ENCODE measurements at places on chromosomes 1 and 21. TPM values are rescaled to one million over a fixed set of nuclear protein-coding genes. Genes with fewer than 3 reads are reported as not detected.

DNA sequence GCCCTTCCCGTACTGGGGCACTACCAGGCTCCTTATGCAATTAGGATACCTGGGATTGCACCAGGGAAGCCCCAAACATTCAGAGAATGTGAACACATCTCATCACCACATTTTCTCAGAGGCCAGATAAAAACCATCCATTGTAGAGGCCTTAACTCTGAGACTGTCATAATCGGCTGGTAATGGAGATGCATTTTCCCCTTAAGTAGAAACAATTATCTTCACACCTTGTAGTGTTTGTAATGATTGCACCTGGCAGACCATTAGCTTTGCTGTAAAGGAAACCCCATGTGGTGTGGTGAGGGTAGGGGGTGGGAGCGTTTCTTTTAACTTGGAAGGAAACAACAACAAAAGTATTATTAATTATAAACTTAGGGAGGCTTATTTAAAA, 90.0 kb upstream of the TLR5 start:
- no peak overlapping the region for H3K4me3 ChIP-seq
- H3K27me3 ChIP-seq = no peaks in the 10 kb centered on the region
- no peaks in the 10 kb centered on the region for H3K4me1 ChIP-seq
- H3K27ac ChIP-seq = no peak overlapping the region

- no peak overlapping the region for H3K4me3 ChIP-seq
- no peak overlapping the region for H3K27ac ChIP-seq
- no peaks in the 10 kb centered on the region for H3K27me3 ChIP-seq
- no peak for DNase-seq
- H3K4me1 ChIP-seq = no peaks in the 10 kb centered on the region
Measured at GRCh38 chr1:61368366-61368765, 286.0 kb downstream of the NFIA start.

DNA sequence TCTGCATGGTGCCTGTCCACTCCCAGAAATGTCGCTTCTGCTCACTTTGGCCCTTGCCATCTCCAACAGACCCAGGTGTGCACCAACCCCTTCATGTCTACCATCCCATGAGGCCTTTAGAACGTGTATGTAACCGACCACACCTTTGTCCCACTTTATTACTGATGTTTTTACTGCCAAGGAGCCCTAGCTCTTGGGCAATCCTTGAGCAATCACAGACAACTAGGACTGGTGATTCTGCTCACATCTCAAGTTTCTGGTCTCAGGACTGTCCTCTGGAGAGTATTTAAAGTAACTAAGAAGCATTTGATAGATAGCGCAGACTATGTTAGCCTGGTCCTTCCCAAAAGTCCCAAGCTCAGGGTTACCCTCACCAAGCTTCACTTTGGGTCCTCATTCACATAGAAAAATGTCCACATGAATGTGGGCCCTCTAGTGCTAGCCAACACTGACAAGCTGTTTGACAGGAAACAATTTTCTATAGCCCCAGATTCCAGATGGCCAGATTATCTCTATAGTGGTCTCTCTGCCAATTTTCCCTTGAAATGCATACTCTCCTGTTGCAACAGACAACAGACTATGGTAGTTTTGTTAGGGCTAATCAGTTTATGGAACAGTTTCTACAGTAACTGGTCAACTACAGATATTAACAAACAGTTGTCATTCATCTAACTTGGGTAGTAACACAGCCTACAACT, 6.9 kb upstream of the TMEM81 start:
- no peak overlapping the region for H3K4me3 ChIP-seq
- DNase-seq = no peak
- H3K27me3 ChIP-seq = no peaks in the 10 kb centered on the region
- no peaks in the 10 kb centered on the region for H3K4me1 ChIP-seq
- peaks cover 10% of the 10 kb centered on the region for H3K36me3 ChIP-seq

GRCh38 chr1:115506924-115507589, 134.7 kb upstream of the VANGL1 start:
- H3K4me1 ChIP-seq = no peaks in the 10 kb centered on the region
- H3K4me3 ChIP-seq = no peak overlapping the region
- no peaks in the 10 kb centered on the region for H3K27me3 ChIP-seq

- no peak overlapping the region for H3K27ac ChIP-seq
- DNase-seq = no peak
- H3K36me3 ChIP-seq = no peaks in the 10 kb centered on the region
- H3K4me3 ChIP-seq = peak overlapping the region; percentile 46
- H3K4me1 ChIP-seq = no peaks in the 10 kb centered on the region
Measured at GRCh38 chr1:99849413-99849743, 783 bp upstream of the AGL start.

GRCh38 chr1:110064576-110065337, 5.7 kb downstream of the ALX3 start:
- H3K36me3 ChIP-seq = no peaks in the 10 kb centered on the region
- no peaks in the 10 kb centered on the region for H3K4me1 ChIP-seq
- no peak overlapping the region for H3K27ac ChIP-seq
- no peak for DNase-seq
- peaks cover 2% of the 10 kb centered on the region for H3K27me3 ChIP-seq
- no peak overlapping the region for H3K4me3 ChIP-seq

- H3K27ac ChIP-seq = no peak overlapping the region
- no peaks in the 10 kb centered on the region for H3K36me3 ChIP-seq
- H3K4me3 ChIP-seq = no peak overlapping the region
- H3K4me1 ChIP-seq = no peaks in the 10 kb centered on the region
Measured at GRCh38 chr1:2985067-2985561, 36.2 kb upstream of the ACTRT2 start.

DNA sequence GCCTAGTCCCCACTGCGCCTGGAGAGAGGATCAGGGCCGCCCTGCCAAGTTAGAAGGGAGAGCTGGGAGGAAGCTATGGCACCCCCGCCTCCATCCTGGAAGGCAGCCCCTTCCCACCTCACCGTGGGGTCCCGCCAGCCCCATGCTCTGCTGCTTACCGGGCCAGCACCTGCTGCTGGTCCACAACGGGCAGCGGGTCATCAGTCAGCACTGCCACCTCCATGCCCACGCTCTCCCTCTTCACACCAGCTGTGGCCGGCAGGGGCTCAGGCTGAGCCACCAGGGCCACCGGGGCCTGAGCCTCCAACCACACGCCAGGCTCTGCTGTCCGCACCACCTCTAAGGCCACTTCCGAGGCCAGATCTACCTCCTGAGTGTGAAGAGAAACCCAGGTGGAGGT, 23.5 kb upstream of the DDOST start:
- H3K27me3 ChIP-seq = no peaks in the 10 kb centered on the region
- DNase-seq = no peak
- no peak overlapping the region for H3K4me3 ChIP-seq

DNA sequence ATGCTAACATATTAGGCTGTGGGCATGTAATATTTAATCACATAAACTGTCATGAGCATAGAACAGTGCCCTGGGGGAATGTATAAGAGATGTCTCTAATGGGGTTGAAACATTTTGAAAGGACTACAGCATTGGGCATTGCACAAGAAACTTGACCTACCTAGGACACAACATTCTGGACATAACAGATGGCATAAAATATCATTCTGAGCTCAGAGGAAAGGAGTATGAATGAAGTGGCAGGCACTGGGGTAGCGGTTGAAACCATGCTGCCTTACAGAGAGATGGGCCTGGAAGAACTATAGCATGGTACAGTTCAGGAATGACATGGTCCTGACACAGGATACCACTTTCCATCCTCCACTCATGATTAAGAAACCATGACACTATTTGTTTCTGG, 69.0 kb downstream of the LPAR3 start:
- H3K27me3 ChIP-seq = no peaks in the 10 kb centered on the region
- H3K4me1 ChIP-seq = no peaks in the 10 kb centered on the region
- DNase-seq = no peak
- no peak overlapping the region for H3K27ac ChIP-seq
- H3K4me3 ChIP-seq = no peak overlapping the region

DNA sequence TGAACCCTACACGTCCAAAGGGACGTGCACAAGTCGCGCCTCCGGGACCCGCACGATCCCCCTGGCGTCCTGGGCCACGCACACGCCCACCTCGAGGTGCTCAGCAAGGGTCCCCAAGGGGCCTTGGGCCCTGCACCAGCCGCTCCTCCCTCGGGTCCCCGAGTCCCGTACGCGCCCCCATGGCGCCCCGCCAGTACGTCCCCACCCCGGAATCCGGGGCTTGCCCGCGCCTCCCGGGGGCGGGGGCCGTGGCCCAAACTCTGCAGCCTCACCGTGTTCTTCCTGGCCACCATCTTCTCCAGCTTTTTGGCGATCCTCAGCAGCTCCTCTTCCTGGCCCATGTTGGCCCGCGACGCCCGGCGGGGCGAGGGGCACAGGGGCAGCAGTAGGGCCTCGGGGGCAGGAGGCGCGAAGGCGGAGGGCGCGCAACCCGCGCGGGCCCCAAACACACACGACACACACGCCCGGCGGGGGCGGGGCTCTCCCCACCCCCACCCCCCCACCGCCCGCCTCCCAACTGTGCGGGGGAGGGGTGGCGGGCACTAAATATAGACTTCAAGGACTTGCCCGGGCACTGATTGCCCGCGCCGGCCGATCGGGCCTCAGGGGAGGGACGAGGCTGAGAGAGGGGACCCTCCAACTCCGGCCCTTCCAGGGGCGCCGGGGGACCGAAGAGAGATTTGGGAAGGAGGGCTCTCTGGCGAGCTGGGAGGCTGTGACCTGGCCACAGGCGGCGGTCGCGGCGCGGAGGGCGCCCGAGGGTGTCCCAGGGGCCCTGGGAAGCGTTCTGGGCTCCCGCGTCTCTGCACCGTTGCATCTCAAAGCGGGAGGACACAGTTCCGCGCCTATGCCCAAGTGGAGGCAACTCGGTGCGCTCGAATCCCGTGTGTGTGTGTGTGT, at the start of gene TCEA3:
Gene TCEA3, minus strand, starts transcription at position 456 of the 900 bp plus-strand sequence. Its CDS starts 115 bp downstream, at position 341.
- H3K4me1 ChIP-seq = no peaks in the 10 kb centered on the region
- DNase-seq = peak; percentile 83
- H3K27ac ChIP-seq = peak within 1 kb of the TSS; percentile 76
- H3K27me3 ChIP-seq = no peaks in the 10 kb centered on the region

GRCh38 chr1:32925403-32926162, 24.4 kb upstream of the TMEM54 start:
- no peak overlapping the region for H3K27ac ChIP-seq
- H3K4me1 ChIP-seq = no peaks in the 10 kb centered on the region
- no peaks in the 10 kb centered on the region for H3K27me3 ChIP-seq
- H3K4me3 ChIP-seq = no peak overlapping the region
- H3K36me3 ChIP-seq = no peaks in the 10 kb centered on the region

- no peaks in the 10 kb centered on the region for H3K27me3 ChIP-seq
- H3K27ac ChIP-seq = no peak overlapping the region
- no peaks in the 10 kb centered on the region for H3K36me3 ChIP-seq
- H3K4me3 ChIP-seq = no peak overlapping the region
- DNase-seq = no peak
Measured at GRCh38 chr1:47847763-47848162, 149.4 kb downstream of the TRABD2B start.

GRCh38 chr1:160346958-160347357, 3.8 kb downstream of the NCSTN start:
- H3K36me3 ChIP-seq = peaks cover 7% of the 10 kb centered on the region
- H3K27ac ChIP-seq = no peak overlapping the region
- no peak for DNase-seq
- H3K27me3 ChIP-seq = no peaks in the 10 kb centered on the region
- H3K4me3 ChIP-seq = no peak overlapping the region

- no peak overlapping the region for H3K27ac ChIP-seq
- H3K4me1 ChIP-seq = no peaks in the 10 kb centered on the region
- DNase-seq = no peak
- no peak overlapping the region for H3K4me3 ChIP-seq
Measured at GRCh38 chr1:186530109-186530508, 69.2 kb upstream of the PDC start.

DNA sequence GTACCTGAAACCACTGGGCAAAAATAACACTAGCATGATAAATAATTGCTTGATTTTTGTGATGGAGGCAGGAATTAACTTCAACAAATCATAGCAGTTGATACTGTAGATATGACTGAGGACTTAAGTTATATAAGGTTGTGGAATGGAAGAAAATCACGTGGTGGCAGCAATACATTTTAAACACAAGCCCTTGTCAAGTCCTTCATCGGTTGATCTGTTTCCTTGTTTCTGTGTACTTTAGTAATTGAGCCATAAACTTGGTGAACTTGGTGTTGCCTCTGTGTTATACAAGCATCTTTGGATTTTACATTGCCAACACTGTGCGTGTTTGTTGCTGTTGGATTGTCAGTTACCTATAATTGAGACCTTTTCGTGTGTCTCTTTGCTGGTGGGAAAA, 114.4 kb downstream of the CAMTA1 start:
- H3K27ac ChIP-seq = no peak overlapping the region
- H3K4me1 ChIP-seq = no peaks in the 10 kb centered on the region
- no peak for DNase-seq
- no peaks in the 10 kb centered on the region for H3K36me3 ChIP-seq
- H3K4me3 ChIP-seq = no peak overlapping the region

- no peaks in the 10 kb centered on the region for H3K4me1 ChIP-seq
- DNase-seq = no peak
- no peak overlapping the region for H3K27ac ChIP-seq
- H3K36me3 ChIP-seq = no peaks in the 10 kb centered on the region
Measured at GRCh38 chr1:174060090-174060489, 37.9 kb upstream of the RC3H1 start.

DNA sequence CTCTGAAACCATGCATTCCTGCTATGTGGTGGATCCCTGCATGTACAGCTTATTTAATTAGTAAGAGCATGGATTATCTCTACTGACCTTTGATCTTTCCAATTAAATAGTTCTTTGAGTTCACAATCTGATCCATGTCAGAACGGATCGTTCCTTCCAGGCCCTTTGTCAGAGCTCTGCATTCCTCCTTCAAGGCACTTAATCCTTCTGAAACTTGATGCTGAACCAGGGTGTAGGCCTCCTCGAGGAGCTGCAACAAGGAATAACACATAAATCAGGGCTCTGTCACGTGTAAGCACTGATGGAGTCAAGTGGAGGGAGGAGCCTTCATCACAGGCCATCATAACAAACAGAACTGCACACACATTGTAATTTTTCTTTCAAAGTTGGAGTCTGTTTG, 68.4 kb upstream of the EDEM3 start:
- H3K36me3 ChIP-seq = peaks cover 4% of the 10 kb centered on the region
- H3K27ac ChIP-seq = peak overlapping the region; percentile 57
- H3K27me3 ChIP-seq = no peaks in the 10 kb centered on the region

The BLACAT1 gene
- total RNA-seq = not detected

The PADI3 gene
- total RNA-seq = not detected

The CTBS gene
- total RNA-seq = 27.9 TPM

The S100A7A gene
- total RNA-seq = not detected

The EXOC8 gene
- 15.7 TPM for total RNA-seq

The GIPC2 gene
- 7.4 TPM for total RNA-seq

The DMRTA2 gene
- not detected for total RNA-seq

Data from aorta (tissue), 5 donors.